ENCODE measurements at places on chromosomes 7 and 10. TPM values are rescaled to one million over a fixed set of nuclear protein-coding genes. Genes with fewer than 3 reads are reported as not detected.

The FAM20C gene
- total RNA-seq, result 21.4 TPM

The TACC2 gene
- 26.8 TPM for total RNA-seq

DNA sequence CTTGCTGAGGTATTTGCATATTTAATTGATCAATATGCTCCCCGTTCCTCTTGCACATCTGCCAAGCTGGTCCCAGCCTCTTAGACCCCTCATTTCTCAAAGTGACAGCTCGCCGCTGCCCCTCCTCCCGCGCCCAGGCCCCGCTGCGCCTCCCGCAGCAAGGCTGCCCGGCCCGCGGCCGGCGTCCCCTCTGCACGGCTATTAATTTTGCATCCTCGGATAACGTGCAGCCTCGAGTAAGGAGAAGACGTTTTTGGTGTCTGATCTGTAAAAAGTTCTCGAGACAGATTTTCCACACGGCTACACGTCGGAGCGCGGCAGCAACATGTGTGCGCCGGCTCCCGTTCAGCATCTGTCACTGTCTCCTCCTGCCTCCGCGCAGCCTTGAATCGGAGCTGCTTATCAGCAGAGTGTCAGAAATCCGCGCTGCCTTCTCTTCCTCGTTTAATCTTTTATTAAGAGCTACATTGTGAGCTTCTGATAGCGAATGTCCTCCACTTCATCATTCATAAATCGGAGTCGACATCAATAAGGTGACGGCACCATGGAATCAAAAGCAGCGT lies 65.3 kb downstream of the EBF3 start:
- H3K36me3 ChIP-seq, result no peaks in the 10 kb centered on the region
- no peaks in the 10 kb centered on the region for H3K4me1 ChIP-seq
- H3K27ac ChIP-seq, result no peak overlapping the region

GRCh38 chr10:48478980-48479811 lies 125.7 kb downstream of the ARHGAP22 start:
- H3K36me3 ChIP-seq, result no peaks in the 10 kb centered on the region
- no peak overlapping the region for H3K4me3 ChIP-seq
- no peak for DNase-seq
- H3K27ac ChIP-seq, result no peak overlapping the region
- H3K4me1 ChIP-seq, result no peaks in the 10 kb centered on the region

- H3K4me3 ChIP-seq, result no peak overlapping the region
- H3K36me3 ChIP-seq, result no peaks in the 10 kb centered on the region
- no peaks in the 10 kb centered on the region for H3K4me1 ChIP-seq
These were observed 1269.8 kb downstream of the XPNPEP1 start for GRCh38 chr10:108653531-108653930.

DNA sequence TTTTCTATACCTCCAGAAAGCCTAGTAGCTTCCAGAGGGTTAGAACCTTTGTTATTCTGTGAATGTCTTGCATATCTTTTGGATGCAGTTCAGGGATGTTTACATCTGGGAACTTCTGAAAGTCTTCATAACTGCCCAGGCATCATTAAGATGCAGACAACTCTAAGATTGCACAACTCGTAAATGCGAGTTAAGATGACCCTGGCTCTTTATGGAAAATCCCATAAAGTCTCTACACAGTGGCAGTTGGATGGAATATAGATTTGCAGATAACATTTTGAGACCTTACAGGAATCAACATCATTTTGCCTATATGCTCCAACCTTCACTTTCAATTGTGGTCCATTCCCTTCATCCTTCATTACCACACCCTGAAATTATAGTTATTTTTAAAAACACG lies 151.7 kb downstream of the CREB5 start:
- no peaks in the 10 kb centered on the region for H3K4me1 ChIP-seq
- no peaks in the 10 kb centered on the region for H3K27me3 ChIP-seq
- H3K36me3 ChIP-seq, result no peaks in the 10 kb centered on the region
- H3K4me3 ChIP-seq, result no peak overlapping the region
- no peak for DNase-seq

DNA sequence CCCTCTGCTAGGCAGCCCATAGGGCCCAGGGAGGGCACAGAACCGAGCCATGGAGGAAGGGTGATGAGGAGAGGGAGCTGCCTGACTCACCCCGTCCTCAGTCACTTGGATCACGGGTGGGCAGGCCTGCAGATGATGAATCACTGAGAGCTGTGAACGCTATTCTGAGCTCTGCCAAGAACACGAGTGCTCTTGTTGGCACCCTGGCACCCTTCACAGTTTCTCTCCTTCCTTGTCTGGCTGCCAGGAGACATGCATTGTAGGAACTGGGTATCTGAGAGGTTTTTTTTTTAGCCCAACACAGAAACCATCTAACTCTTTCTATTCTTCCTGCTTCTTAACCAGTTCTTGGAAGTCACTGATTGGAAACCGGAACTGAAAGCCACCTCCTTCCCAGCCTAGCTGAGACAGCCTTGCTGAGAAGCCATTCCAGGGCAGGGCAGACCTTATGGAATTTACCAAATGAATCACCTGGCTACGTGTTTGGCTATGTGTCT lies 82.1 kb downstream of the SLC37A3 start:
- H3K27me3 ChIP-seq, result no peaks in the 10 kb centered on the region
- peak overlapping the region; percentile 53 for H3K27ac ChIP-seq
- no peaks in the 10 kb centered on the region for H3K36me3 ChIP-seq
- DNase-seq, result peak; percentile 84
- peaks cover 16% of the 10 kb centered on the region for H3K4me1 ChIP-seq

DNA sequence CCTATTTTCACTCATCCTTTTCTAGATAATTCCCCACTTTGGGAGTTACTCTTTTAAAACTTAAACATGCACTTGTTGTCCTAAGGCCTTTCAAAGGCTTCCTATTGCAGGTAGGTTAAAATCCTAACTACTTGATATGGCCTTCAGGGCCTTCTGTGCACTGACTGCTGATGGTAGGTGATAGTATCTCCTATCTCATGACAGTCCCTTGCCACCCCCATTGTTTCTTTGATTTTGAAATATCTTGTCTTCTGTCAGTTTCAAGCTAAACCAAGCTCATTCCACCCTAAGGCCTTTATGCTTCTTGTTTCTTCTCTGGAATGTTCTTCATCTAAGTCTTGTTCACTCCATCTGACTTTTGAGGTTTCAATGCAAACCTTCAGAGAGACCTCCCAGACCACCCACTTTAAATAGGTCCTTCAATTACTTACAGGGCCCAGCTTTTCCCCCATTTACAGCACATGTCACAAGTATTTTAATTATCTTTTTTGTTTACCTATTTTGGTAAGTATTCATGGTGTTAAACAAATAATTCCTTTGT lies 2.4 kb upstream of the MTPN start:
- peak overlapping the region; percentile 76 for H3K27ac ChIP-seq
- no peaks in the 10 kb centered on the region for H3K27me3 ChIP-seq
- no peak overlapping the region for H3K4me3 ChIP-seq
- no peaks in the 10 kb centered on the region for H3K36me3 ChIP-seq

The LFNG gene
- 8.6 TPM for total RNA-seq

The NRG3 gene
- total RNA-seq, result 2.7 TPM

DNA sequence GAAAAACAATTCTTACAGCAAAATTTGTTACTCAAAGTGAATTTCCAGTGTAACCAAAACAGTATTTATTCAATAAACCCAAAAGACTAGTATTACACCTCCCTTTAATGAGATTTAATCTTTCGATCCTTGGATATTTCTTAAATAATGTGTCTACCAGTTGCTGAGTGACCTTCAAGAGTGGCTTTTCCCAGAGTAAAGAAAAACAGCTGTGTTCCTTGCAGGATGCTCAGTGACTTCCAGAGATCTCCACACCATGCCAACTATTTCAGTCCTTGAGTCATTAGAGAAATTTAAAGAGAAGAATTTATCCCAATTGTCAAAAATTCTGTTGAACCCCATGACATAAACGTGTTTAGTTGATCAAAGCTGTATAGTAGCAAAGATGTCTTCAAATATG lies 44.0 kb downstream of the IMMP2L start:
- no peaks in the 10 kb centered on the region for H3K4me1 ChIP-seq
- DNase-seq, result no peak
- H3K36me3 ChIP-seq, result no peaks in the 10 kb centered on the region
- no peaks in the 10 kb centered on the region for H3K27me3 ChIP-seq

The DGKI gene
- 1.2 TPM for total RNA-seq

Measured in adrenal gland (tissue), 19 donors.